ENCODE measurements at places on chromosomes 7 and 10. TPM values are rescaled to one million over a fixed set of nuclear protein-coding genes. Genes with fewer than 3 reads are reported as not detected.

KNDC1 gene
- 7.5 TPM for total RNA-seq

BCL7B gene
- total RNA-seq = 58.6 TPM

RAPGEF5 gene
- 87.0 TPM for total RNA-seq

JCAD gene
- total RNA-seq = 41.9 TPM

NPFFR1 gene
- 0.12 TPM for total RNA-seq

TRAPPC14 gene
- total RNA-seq = 27.9 TPM

HTRA1 gene
- 59.8 TPM for total RNA-seq

HMX2 gene
- total RNA-seq = not detected

SPDYE8 gene
- total RNA-seq = 0.11 TPM

ARMC10 gene
- 33.6 TPM for total RNA-seq

ATP6V0A4 gene
- total RNA-seq = 1.6 TPM

FFAR4 gene
- total RNA-seq = 0.06 TPM

Measured in lung (tissue), 17 donors.